ENCODE measurements at places on chromosomes 1 and 21.

DNA sequence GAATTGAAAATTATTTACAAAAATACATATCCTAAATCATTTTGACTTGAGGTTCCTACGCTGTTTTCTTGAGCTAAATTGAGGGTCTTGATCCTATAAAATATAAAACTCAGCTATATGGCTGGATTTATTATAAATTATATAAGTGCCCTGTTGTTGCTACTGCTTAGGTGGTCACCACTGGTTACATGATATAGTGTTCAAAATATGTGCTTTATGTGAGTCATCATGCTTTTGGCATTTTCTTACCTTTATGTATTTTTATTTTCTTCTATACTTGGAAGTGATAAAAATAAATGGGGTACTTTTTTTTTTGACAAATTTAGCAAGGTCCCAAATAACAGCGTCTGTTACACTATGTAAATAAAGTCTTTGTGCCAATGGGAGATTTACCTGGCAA, 31.1 kb upstream of the PTPRC start:
- no peak for DNase-seq

DNA sequence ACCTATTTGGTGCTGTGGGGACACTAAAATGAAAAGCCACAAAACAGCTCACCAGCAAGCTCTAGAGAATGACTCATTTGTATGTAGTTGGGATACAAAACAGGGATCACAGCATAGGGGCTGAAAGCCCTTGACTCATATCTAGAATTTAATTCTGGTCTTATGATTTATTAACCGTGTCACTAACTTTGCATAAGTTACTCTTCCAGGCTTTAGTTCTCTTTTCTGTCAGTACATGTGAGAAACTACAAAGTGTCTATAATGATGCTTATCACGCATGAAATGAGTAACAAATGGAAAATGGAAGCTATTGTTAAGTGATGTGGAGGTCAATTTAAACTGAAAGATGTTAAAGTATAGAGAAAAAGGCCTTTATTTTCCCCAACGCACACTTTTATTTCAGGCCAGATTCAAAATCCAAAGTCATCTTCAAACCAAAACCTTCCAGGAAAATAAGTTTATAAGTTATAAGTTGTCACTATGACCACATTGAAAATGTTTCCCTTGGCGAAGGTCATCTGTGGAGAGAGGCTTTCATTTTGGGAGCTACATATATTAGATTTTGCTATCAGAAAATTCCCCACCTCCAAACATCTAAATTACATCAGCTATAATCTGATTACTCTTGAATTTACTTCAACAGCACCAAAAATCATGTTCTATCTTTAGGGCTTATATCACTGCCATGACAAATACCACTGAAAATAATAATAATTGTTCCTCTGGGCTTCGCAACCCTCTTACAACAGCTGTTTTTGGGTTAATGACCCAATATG, 430.5 kb downstream of the MRPL39 start:
- no peak for DNase-seq

GRCh38 chr1:27556781-27557595, 47.0 kb downstream of the AHDC1 start:
- DNase-seq, result peak; percentile 98

DNA sequence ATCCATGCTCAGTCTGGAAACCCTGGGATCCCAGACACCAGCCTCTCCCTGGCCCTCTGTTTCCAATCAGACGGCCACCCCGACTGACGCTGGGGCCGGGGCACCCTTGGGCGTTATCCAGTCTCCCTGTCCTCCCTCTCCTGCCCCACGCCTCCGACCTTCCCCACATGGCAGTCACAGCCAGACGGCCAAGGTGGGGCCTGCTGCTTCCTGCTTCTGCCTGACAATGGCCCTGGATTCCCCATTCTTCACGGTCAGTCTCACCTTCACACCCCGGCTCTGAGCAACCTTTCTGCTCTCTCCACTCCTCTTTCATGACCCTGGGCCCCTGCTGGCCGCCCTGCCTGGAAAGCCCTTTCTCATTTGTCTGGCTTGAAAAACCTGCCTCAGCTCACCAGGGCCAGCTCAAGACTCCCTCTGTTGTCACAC, 6.6 kb downstream of the GNG4 start:
- no peak for DNase-seq

DNA sequence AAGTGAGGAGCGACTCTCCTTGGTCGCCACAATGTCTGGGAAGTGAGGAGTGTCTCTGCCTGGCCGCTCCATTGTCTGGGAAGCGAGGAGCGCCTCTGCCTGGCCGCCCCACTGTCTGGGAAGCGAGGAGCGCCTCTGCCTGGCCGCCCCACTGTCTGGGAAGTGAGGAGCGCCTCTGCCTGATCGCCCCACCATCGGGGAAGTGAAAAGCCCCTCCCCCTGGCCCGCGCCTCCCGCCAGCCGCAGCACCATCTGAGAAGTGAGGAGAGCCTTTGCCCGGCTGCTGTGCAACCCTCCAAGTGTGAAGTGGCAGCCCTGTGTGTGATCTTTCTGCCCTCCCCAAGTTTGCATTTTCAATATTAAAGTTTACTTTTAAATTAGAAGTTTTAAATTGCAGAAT, 95.0 kb upstream of the PPP2R5A start:
- no peak for DNase-seq

DNA sequence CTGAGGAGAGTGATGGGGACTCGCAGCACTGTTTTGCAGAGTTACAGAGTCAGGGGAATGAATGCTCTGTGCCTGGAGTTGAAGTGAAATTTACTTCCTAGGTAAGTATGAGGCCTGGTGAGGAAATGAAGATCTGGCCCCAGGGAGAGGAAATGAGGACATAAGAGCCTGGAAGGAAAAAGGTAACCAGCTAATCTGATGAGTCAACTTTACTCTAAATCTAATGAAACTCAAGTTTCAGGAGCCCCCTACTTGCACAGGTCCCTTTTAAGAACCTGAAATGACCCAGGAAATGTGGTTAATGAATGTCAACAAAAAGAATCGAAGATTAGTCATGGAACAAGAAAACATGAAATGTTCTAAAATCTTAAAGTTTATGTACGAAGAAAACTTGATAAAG, 599.0 kb downstream of the AGBL4 start:
- DNase-seq, result no peak

GRCh38 chr1:47813970-47814369, 183.2 kb downstream of the TRABD2B start:
- DNase-seq, result no peak

GRCh38 chr21:42744520-42745445, 91.4 kb downstream of the PDE9A start:
- no peak for DNase-seq

GRCh38 chr1:114181356-114181755, 27.7 kb upstream of the SYT6 start:
- no peak for DNase-seq

DNA sequence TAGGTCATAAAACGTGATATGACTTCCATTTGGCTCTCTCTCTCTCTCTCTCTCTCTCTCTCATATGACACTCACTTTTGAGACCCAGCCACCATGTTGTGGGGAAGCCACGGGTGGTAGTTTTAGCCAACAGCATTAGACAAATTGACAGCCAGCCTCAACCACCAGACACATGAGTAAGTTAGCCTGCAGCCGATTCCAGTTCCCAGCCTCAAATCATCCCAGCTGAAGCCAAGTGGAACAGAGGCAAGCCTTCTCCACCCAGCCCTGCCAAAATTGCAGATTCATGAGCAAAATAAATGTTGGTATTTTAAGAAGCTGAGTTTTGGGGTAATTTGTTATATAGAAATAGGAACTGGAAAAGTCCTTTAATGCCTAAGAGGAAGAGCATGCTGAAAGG, 98.0 kb upstream of the DNAH14 start:
- DNase-seq, result no peak

GRCh38 chr1:55052221-55053142, 13.1 kb downstream of the PCSK9 start:
- no peak for DNase-seq

DNA sequence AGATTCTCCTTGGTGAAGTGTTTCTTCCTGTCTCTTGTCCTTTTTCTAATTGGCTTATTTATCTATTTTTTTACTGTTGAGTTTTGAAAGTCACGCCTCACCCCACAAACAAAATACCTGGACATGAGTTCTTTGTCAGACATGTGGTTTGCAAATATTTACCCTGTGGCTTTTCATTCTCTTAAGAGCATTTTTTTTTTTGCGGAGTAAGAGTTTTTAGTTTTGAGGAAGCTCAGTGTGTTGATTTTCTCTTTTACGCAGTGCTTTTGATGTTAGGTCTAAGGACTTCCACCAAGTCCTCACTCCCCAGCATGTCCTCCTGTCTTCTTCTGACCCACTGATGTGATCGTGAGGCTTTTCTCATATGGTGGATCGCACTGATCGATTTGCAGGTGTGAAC, 7.6 kb downstream of the DFFB start:
- no peak for DNase-seq

GRCh38 chr1:181077576-181078242, 10.8 kb upstream of the IER5 start:
- DNase-seq, result no peak

DNA sequence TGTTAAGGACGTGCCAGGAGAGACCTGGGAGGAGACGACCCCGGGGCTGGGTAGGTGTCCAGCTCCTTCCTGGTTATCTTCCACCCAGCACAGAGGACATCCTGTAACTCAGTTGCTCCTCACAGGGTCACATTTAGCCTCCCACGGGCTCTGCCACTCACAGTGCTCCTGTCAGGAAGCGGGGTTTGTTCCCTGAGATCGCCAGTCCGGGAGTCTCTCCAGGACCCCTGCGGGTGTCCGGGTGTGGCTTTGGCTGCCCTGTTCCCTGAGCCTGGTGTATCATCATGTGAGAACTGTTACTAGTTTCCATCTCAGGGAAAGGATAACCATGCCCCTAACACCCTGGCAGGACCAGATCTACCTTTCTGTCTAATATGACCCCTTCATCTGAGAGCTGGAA, 158.2 kb upstream of the RUNX1 start:
- no peak for DNase-seq

DNA sequence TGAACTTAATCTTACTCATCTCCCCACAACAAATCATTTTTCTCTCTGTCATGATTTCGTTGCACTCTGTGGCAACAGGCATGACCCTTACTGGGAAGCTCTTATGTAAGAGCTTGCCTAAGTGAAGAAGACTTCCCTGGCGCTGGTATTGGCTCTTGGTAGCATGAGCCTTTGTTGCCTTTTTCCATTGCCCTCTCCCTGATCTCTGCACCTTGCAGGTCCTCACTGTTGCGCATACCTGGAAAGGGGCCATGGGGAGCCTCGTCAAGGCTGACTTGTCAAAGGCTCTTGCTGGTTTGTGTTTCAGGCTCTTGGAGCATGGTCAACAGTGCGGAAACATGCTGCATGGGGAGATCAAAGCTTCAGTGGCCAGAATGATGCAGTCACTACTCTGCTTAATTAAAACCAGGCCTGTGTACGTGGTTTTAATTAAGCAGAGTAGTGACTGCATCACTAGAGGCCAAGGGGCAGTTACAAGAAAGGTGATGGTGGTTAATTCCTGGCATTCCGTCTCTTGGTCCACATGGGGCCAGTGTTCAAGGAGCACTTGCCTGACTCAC, 141.3 kb downstream of the SPATA46 start:
- DNase-seq, result peak; percentile 82

DNA sequence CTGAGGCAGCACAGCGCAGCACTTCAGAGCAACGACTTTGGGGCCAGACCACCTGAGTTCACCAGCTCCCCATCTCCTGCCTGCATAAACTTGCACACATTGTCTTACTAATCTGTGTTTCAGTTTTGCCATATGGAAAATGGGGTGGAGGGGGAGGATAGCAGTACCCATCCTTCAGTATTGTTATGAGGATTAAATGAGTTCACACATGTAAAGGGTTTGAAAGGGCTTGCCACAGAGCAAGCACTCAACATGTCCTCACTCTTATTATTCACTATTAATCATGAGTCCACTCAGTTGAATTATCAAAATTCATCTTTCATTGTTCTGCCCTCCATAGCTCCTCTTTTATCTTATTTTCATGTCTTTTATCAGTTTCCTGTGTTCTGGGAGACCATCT, 40.1 kb upstream of the BMP8B start:
- DNase-seq, result no peak

DNA sequence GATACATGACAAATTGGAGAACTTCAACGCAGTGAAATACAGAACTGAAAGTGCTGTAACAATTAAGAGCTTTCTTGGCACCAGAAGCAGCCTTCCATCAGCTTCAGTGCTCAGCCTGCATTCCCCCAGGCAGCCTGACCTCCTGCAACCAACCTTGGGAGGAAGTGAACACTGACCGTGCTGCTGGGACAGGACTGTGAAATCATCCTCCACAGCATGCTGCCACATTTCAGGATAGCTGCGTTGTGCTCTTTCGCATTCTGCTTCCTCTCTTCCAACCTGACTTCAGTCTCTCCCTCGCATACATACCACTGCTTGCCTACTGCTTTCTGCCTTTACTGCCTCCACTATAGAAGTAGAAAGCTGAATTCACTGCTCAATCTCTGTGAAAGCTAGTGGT, 388.6 kb downstream of the RWDD3 start:
- no peak for DNase-seq

DNA sequence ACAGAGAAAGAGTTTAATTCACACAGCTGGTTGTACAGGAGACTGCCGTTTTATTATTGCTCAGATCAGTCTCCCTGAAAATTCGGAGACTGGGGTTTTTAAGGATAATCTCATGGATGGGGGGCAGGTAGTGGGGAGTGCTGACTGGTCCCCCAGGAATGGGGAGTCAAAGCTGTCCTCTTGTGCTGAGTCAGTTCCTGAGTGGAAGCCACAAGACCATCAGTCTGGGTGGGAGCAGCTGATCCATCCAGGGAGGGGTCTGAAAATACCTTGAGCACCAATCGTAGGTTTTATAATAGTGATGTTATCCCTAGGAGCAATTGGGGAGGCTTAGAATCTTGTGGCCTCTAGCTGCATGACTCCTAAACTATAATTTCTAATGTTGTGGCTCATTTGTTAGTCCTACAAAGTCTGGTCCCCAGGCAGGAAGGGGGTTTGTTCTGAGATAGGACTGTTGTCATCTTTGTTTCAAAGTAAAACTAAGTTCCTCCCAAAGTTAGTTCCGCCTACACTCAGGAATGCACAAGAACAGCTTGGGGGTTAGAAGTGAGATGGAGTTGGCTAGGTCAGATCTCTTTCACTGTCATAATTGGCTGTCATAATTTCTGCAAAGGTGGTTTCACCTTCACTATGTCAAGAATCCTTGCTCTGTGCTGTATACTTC, 50.3 kb downstream of the TRAF5 start:
- DNase-seq, result peak; percentile 9

GRCh38 chr1:68233202-68233601, 879 bp upstream of the WLS start:
- no peak for DNase-seq

- DNase-seq, result no peak
Observed at GRCh38 chr1:26999440-26999987, 6.0 kb downstream of the TRNP1 start.

DNA sequence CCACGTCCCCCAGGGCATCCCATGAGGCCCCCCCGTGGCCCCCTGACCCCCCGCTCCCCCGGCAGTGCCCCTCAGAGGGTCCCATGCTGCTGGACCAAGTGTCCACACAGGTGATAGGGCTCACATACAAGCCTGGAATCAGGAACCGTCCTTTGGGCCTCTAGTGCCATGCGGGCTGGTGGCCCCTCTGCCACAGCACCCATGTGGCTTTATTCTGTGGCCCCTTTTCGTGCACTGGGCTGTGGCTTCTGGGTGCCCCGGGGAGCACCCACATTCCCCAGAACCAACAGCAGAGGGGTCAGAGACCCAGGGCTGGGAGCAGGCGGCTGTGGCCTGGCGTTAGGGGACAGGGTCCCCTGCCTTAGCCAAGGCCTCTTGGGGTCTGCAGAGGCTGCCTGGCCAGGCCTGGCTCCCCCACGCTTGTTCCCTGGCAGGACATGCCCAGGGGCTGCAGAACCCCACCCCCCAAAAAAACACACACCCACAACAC, 31.7 kb downstream of the SLC19A1 start:
- DNase-seq, result no peak

- DNase-seq, result no peak
Observed at GRCh38 chr1:3105167-3105863, 36.3 kb downstream of the PRDM16 start.
